Smooth muscle cell of the brain vasculature (primary cell): ENCODE measurements at places on chromosomes 2 and 18.

DNA sequence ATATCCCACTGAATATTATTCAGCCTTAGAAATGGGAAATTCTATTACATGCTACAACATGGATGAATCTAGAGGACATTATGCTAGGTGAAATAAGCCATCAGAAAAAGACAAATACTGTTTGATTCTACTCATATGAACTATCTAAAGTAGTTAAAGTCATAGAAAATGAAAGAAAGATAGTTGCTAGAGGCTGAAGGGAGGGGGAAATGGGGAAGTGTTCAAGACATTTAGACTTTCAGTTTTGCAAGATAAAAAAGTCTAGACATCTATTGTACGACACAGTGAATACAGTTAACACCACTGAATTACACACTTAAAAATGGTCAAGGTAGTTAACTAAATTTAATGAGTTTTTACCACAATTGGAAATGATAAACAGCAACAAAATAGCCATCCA lies 835.9 kb upstream of the CHAC2 start:
- no peak for DNase-seq

DNA sequence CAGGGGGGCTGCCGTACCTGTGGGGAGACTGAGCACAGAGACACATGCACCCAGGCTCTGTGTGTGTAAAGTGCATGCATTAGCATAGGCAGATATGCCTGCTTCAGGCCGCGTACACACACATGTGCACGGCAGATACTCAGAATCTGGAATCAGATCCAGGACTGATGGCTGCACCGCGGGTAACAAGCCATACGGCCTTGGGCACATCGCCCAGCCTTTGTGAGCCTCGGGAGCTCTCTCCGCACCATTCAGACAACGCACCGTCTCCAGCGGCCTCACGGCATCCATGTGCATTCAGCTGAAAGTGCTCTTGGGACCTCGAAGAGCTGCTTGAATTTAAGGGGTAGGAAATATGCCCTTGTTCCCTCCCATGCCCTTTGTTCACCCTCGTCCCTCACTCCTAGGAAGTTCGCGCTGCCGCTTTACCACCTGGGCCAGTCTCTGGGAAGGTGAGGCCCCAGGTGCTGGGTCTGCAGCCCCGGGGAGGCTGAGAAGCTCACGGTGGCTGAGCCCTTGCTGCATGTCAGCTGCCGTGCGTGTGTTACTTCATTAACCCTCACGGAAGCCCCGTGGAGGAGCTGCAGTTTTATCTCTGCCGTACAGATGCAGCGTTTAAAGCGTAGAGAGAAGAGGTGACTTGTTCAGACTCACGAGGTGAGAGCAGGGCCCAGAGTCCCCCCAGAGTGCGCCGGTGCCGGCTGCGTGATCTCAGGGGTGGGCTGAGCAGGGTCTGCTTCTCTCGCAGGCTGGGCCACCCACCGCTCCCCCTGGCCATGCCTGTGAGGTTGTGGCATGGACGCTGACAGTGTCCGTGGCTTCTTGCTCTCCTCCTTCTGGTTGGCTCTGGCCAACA lies 377.7 kb upstream of the MYT1L start:
- no peak for DNase-seq

GRCh38 chr2:65061146-65061909 lies 5.1 kb downstream of the CEP68 start:
- DNase-seq, result no peak

DNA sequence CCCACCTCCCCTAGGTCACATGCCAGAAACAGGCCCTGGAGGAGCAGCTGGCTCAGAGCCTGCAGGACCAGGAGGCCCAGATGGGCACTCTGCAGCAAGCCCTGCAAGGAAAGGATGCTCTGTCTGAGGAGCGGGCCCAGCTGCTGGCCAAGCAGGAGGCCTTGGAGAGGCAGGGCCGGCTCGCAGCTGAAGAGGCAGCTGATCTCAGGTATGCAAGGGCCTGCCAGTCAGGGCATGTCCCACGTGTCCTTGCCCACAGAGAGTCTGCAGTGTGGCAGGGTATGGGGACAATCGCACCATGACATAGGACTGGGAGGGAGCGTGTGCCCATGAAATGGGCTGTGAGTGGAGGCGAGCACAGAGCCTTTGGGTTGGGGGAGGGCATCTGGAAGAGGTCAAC lies 39.9 kb downstream of the CROCC2 start:
- DNase-seq, result no peak

DNA sequence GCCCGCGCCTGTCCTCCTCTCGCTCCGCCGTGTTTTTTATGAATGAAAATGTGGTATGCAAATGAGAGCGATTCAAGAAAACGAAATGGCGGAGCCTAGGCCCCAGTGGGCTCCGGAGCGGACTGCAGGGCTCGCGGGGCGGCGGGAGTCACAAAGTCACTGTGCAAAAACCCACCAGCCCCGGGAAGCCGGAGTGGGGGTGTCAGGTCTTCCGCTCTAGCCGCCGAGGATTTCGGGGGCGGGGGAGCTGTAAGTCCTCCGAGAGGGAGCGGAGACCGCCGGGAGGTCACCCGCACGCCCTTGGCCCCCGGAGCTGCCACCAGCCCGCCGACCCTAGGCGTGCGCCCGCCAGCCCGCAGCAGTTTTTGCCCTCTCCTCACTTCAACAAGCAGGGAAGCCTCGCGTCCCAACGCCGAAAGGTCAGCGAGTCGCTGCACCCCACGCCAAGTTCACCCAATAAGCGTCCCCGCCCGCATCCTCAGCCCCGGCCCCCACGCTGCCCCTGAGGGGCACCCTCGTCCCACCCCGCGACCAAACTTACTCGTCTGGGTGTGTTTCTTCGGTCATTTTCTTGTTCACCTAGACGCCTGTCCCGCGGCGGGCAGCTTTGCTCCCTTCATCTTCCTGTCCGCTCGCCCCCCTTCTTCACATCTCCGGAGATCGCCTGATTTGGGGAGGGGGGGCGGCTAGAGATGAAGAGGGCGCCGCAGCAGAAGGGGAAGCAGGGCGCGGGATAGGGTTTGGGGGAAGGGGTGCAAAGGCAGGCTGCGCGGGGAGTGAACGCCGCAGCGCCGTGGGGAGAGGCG lies 775 bp downstream of the SPRED2 start:
- DNase-seq, result no peak

- DNase-seq, result no peak
Measured at GRCh38 chr2:150167711-150168110, 319.8 kb downstream of the RND3 start.

GRCh38 chr2:9018534-9018933 lies 15.1 kb upstream of the MBOAT2 start:
- DNase-seq, result no peak

- no peak for DNase-seq
Measured at GRCh38 chr2:220736778-220737177, 835.3 kb downstream of the EPHA4 start.

- no peak for DNase-seq
Measured at GRCh38 chr2:38093527-38094165, 17.7 kb upstream of the CYP1B1 start.

DNA sequence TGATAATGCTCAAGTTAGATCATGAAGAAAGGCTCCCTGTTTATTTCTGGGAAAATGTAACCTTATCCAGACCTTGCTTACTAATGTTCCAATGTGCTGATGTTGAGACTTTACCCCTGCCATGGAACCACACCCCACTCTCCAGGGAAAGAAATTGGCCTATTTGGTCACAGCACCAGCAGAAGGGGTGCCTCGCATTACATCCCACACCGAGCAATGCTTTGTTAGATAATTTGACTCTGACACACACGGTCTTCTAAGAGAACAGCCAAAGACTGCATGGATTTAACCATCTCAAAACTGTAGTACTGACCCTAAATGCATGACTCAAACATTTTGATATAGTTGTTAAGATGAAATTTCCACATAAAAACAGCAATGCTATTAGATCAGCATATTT lies 152.1 kb upstream of the CCDC150 start:
- DNase-seq, result no peak

DNA sequence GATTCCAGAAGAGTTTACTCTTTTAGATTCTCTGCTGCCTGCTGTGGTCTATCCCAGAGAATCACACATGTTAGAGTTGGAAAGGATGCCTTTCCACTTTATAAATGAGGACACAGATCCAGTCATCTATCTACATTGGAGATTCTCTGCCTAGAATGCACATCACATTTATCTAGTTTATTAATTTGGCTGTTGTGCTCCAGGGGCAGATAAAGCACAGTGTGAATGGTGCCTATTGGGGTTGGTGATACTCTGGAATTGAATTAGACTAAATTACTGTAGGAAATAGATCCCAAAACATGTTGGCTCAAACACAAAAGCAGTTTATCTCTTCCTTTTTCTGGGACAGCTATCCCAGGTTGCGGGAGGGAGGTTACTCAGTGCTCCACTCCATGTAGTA lies 14.9 kb downstream of the SIX2 start:
- DNase-seq, result no peak

DNA sequence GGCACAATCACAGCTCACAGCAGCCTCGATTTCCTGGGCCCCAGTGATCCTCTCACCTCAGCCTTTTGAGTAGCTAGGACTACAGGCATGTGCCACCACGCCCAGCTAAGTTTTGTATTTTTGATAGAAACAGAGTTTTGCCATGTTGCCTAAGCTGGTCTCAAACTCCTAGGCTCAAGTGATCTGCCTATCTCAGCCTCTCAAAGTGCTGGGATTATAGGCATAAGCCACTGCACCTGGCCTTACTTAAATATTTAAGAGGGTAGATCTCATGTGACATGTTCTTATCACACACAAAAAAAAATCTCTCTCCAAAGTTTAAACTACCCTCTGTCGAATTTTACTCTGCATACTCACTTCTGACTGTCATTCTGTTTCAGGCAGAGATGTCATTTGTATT lies 75.4 kb upstream of the CHRNA1 start:
- DNase-seq, result no peak

- DNase-seq, result no peak
Measured at GRCh38 chr2:120526997-120527945, 181.3 kb downstream of the INHBB start.

DNA sequence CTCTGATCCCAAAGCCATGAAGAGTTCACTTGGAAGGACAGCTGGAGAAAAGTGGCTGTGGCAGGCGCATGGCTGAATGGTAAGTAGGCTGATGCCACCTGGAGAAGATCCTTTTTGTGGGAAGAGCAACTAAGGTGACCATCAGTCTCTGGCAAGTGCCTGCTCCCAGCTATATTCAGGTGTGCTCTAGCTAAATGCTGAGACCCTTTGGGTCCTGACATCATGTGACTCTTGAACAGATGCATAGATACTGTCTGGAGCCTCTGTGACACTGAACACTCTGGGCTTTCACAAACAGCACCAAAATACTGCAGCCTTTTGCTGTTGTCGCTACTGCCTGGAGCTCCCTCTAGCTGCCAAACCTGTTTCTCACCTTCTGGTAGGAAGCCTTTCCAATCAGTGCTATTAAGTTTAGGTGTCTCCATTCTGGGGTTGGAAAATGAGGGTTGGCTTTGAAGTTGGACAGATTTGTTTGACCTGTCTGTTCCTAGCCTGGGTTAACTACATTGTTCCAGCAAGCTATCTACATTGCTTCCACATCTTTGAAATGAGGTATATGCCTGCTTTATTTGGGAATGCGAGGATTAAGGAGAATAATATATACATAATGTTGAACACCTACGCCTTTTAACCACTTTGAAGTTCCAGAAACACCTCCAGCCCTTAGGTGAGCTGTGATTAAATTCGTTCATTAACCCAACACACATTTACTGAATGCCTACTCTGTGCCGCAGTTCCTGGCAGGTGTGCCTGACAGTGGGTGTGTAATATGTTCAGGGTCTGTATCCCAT lies 3.1 kb downstream of the EGR4 start:
- no peak for DNase-seq

DNA sequence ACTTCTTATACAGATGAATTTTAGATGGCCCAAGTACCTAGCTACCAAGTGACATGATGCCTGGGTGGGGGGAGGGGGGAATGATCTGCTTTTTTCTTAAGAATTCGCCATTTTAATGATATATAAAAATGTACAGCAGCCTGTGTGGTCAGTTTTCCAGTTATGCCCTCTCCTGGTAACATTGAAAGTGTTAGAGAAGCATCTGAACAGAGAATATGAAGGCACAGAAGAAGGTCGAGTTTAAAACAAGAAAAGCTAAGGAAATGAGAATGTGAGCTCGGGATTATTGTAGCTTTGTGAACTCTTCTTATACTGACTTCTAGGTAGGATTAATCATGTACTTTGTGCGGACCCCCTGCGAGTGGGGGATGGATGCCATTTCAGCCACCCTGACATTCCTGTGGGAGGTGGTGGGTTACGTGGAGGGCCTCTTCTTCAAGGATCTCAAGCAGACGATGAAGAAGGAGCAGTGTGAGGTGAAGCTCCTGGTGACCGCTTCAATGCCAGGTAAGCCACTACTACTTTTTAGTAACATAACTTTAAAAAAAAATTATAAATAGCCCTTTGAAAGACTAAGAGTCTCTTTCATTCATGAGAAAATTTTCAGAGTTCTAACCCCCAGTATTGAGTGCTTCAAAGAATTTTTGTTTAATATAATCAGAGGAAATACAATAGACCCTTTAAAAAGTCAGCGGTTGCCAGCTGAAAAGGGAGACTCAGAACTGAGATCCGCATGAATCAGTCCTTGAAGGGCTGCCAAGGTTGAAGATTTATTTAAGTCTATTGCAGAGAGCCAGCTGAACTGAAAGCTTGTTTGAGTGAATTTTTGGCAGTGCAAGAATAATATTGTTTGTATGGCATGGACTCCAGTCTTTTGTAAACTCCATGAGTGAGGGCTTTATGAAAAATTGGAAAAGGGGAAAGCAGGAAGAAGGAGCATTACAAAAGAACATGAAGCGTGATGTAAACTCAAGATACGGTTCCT lies 68.6 kb upstream of the RPE start:
- peak; percentile 41 for DNase-seq

DNA sequence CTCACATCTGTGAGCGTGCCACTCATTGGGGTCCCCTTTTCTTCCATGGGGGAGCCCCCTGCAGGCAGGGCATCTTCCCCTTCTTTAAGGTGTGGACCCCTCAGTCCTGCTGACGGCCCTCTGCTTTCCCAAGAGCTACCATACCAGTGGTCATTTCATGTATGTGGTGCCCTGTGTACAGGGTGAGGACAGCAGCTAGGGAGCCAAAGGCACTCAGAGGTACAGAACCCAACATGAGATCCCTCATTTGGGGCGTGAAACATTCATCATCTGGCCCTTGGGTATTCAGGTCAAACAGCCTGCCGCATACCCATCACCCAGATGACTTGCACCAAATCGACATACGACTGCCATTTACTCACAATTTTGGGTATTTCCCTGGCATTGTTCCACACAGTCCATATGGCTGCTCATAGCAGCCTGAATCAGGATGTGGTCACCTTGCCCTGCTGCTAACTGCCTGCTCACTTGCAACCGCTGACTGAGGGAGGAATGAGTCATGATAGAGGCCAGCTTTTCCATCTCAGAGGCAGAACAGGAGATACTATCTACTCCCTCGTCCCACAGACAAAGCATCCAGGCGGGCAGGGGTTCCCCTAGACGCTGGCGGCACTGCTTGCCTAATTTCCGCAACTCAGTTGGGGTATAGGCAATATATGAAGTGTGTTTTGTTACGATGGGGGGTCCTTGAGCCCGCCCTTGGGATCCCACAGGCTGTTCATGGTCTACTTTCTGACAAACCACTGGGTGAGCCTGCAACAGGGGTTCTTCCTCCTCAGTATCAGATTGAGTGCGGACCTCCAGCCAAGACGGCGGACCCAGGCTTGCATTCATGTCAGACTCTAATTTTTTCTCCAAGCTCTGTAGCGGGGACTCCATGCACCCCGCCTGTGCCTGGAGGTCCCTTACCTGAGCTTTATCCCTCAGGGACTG lies 228.6 kb downstream of the SATB2 start:
- DNase-seq, result peak; percentile 15
